ENCODE measurements at places on chromosomes 5 and 9. TPM values are rescaled to one million over a fixed set of nuclear protein-coding genes. Genes with fewer than 3 reads are reported as not detected.
A peak's percentile ranks its signal among the peaks of the same experiment; 100 is the strongest.

Gene SH3RF2
- 0.42 TPM for total RNA-seq

Gene SVEP1
- total RNA-seq, result not detected

Gene ACOT12
- total RNA-seq, result 0.44 TPM

Gene LPAR1
- not detected for total RNA-seq

Gene RMI1
- total RNA-seq, result 0.66 TPM

GRCh38 chr5:137734331-137734730, 1.6 kb downstream of the KLHL3 start:
- no peak for DNase-seq

DNA sequence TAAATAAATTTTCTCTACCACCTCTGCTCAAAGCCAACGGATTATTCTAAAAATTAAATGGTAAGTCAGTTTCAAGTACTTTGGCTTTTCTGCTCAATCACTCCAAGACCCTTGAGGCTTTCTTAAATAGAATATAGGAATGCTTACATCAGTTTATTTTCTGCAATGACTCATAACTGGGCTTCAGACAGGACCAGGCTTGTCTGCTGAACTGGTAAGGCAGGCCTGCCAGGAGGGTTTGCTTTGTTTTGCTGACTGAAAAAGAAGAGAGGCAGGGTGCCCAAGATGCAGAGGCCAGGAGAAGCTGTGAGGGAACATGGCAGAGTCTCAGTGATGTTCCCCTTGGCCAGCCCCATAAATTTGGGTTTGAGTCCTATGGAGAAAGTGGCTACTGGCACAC, 60.3 kb upstream of the EPB41L4A start:
- DNase-seq, result no peak

GRCh38 chr9:135864447-135865049, 42.8 kb downstream of the CAMSAP1 start:
- DNase-seq, result peak; percentile 68

GRCh38 chr9:112921549-112921948, 30.9 kb upstream of the SLC46A2 start:
- no peak for DNase-seq

DNA sequence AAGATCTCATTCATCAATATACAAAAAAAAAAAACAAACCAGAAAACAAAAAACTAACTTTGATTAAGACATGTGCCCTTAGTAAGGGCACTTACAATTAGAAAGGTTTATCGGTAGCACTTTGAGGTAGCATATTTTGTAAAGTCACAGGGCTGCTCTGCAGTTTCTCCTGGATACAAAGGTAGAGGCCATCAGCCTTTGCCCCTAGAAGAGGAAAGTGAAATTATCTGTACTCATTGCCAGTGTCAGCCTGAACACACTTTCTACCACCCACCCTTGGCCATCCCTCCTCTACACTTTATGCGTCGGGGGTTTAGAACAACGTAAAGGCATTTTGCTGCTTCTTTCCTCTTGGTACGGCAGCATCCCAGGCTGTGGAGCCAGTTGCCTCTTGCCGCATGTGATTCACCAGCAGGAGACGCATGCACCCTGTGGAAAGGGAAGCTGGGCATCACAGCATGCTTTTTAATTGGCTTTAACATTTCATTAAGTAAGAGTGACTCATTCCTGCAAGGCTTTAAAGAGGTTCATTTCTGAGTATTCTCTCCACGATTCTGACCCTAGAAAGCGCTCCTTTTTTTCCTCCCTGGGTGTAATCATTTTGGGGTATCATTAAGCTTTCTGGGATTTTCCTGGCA, 84.6 kb downstream of the CEMIP2 start:
- no peak for DNase-seq

- DNase-seq, result peak; percentile 38
Measured at GRCh38 chr9:35035851-35036701, 36.3 kb downstream of the VCP start.

GRCh38 chr5:61051267-61051666, 106.3 kb downstream of the NDUFAF2 start:
- no peak for DNase-seq

DNA sequence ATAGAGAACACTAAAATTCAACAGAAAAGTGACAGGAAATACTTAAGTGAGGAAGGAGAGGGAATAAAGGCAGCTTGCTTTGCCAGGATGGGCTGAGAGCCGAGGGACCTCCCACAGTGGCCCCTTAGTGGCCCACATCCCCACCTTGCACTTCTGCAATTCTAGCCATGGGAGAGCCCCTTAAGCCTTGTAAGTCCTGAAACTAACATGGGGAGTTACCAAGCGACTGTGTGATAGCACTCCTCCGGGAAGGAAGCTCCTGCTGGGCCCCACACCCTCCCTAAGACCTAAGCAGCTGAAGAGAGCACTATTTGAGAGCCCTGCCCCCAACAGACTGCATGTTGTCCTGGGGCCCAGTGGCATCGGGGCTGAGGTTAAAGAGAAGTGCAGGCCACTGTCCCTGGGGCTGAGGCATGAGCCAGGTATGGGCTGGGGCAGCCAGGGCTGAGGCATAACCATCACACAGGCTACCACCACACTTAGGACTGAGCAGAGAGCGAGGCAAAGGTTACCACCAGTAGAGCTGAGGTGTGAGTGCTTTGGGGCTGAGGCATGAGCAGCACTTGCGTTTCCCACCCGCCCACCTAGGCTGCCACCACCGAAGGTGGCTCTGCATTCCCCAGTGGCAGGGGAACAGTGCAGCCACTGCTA, 301.8 kb upstream of the TRPC7 start:
- DNase-seq, result no peak

DNA sequence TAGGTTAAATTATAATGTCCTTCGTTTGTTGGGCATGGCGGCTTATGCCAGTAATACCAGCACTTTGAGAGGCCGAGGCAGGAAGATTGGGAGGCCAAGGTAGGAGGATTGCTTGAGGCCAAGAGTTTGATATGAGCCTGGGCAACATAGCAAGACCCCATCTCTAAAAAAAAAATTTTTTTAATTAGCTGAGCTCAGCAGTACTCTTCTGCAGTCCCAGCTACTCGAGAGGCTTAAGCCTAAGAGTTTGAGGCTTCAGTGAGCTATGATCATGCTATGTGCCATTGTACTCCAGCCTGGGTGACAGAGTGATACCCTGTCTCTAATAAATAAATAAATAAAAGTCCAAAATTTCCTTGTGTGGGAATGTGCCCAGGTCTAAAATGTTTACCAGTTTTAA, 9.1 kb upstream of the MSANTD3 start:
- no peak for DNase-seq

- no peak for DNase-seq
Measured at GRCh38 chr9:11872471-11872870, 820.7 kb upstream of the TYRP1 start.

DNA sequence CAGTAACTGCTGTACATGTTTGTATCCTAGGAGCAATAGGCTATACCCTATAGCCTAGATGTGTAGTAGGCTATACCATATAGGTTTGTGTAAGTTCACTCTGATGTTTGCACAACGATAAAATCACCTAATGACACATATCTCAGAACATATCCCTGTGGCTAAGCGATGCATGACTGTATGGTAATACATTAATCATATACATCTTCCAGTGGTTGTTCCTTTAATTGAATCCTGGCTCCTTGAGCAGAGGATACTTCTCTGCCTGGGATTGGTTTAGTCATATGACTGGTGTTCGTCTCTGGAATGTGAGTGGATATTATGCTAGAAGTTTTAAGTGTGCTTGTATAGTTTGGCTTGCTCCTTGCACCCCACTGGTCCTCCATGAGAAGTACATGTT, 425.8 kb downstream of the MAN2A1 start:
- no peak for DNase-seq

DNA sequence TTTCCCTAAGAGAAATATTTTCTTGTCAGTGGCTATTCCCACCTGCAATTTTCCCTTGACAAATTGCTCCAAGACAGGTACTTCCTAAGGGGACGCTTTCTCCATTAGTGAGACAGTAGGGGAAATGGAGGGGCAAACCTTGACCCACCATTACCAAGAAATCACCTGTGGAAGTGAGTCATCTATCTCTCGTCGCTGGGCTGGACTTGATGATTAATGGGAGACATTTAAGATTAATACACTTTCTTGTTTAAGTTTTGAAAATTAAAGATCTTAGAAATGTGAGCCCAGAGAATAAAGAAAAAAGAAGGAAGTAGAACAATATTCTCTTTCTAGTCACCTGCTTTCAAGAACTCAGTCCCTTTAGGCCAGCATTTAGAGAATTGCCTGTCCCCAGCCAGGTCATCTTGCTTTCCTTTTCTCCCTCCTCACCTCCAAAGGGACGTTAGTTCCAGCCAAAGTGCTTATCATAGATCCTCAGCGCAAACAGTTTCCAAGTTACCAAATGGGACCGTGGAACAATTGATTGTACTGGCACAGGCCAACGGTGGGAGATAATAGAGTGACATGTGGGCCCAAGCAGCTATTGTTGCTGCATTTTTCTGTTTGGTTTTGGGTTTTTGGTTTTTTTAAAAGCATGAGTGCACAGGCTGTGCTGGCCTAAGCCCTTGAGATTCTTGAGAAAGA, 284.4 kb downstream of the ENC1 start:
- no peak for DNase-seq

- no peak for DNase-seq
Measured at GRCh38 chr5:172835994-172836356, 1.9 kb downstream of the ERGIC1 start.

- no peak for DNase-seq
Measured at GRCh38 chr9:6150483-6150882, 65.1 kb upstream of the IL33 start.

DNA sequence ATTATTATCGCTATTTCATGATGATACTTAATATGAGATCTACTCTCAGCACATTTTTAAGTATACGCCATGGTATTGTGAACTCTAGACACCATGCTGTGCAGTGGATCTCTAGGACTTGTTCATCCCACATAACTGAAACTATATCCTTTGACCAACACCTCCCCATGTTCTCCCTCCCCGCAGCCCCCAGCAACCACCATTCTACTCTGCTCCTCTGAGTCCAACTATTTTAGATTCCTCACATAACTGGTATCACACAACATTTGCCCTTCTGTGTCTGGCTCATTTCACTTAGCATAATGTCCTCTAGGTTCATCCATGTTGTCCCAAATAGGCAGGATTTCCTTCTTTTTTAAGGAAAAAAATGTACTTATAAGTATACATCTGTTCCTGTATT, 6.6 kb upstream of the TBC1D2 start:
- no peak for DNase-seq

All from CD4-positive, alpha-beta T cell (primary cell).